Mesenteric fat pad (tissue), 1 donor: ENCODE measurements at places on chromosomes 3 and 15. TPM values are rescaled to one million over a fixed set of nuclear protein-coding genes. Genes with fewer than 3 reads are reported as not detected.

DNA sequence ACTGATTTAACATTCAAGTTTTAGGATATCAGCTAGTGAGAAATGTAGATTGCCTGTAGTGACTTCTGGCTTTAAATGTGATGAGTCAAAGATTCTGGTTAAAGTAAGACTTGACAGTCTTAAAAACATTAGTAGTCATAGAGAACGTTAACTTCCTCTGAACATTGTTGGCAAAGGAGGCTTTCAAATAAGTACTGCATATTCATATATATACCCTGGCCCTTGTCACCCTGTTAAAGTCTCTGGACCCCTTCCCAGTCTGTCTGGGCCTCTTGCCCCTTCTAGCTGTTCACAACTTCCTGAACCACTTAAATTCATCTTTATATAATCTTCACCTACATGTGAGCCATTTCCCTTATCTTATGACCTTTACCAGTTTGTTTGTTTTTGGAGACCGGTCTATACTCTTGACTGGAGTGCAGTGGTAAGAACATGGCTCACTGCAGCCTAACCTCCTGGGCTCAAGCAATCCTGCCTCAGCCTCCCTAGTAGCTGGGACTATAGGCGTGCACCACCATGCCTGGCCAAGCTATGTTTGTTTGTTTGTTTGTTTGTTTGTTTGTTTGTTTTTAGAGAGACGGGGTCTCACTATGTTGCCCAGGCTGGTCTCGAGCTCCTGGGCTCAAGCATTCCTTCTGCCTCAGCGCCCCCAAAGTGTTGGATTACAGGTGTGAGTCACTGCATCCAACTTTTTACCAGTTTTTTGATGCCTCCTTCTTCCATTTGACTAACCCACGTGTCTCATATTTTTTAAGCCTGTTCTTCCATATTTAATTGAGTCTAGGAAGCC is 64.4 kb upstream of the CRTC3 start:
- no peak for DNase-seq

GRCh38 chr3:52775877-52776276 is 1.5 kb upstream of the ITIH1 start:
- DNase-seq = peak; percentile 41

- no peak for DNase-seq
These were observed 3.0 kb upstream of the MAP1A start for GRCh38 chr15:43514241-43515057.

DNA sequence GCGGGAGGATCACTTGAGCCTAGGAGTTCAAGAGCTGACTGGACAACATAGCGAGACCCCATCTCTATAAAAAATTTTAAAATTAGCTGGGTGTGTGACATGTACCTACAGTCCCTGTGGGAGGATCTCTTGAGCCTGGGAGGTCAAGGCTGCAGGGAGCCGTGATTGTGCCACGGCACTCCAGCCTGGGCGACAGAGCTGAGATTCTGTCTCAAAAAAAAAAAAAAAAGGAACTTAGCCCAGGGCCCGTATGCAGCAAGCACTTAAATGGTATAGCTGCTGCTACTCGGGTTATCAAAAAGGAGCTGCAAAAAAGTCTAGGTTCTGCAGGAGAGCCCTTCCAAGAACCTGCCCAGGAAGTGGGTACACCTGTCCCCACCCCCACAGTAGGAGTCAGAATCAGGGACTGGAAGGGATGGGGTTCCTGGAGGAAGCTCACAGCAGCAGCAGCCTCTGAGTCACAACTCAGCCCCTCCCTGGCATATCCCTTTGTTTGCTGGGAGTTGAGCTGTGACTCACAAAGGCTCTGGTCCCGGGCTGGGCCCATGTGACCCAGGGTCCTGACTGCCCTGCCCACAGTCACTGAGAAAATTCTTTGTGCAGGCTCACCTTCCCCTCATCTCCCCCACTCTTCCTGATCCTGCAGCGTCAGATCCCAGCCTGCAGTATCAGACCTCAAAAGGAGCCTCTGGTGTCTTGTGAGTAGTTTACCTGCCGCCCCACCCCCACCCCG is at the start of gene SPATA12:
TSS of gene SPATA12 (plus strand) at position 576 of the 733 bp plus-strand sequence. CDS start 13,031 bp downstream, outside the sequence.
- DNase-seq = peak; percentile 91

The LIPC gene
- not detected for total RNA-seq

The CP gene
- total RNA-seq = 17.5 TPM

The PATL2 gene
- total RNA-seq = 2.2 TPM
